ENCODE measurements at places on chromosomes 6 and 20. TPM values are rescaled to one million over a fixed set of nuclear protein-coding genes. Genes with fewer than 3 reads are reported as not detected.

The ECT2L gene
- 0.31 TPM for total RNA-seq

The CASS4 gene
- 2.8 TPM for total RNA-seq

The LTB gene
- total RNA-seq = 1.7 TPM

The SLC2A4RG gene
- total RNA-seq = 67.0 TPM

GRCh38 chr6:138032571-138032970 is 74.6 kb downstream of the PERP start:
- no peak for DNase-seq

DNA sequence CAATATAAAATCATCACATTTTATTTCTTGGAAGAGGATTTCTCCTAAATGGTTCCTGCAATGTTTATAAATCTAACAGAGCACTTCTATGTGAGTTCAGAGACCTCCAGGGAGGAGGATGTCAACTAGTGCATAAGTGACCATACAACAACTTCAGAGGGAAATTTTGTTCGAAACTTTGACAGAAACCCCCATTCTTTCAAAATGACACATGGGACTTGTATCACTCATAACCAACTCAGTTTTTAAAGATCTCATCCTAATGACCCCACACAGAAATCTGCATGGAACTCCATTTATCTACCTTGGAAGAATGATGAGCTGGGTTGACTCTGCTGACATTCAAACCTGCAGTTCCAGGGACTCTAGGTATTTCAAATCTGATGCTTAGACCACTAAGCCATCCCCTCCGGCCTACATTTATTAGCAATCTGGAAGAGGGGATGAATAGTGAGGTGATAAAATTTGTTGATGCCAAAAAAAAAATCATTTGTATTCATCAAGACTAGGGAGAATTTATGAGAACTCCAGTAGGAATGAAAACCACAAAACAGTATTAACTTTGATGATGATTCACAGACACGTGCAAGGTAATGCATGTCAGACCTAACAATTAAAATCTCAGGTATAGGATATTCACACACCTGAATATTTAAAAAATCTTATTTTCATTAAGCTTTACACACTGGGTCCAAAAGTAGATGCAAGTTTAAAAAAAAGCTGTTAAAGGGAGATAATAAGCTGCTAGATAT is 153.0 kb downstream of the REV3L start:
- no peak for DNase-seq

GRCh38 chr6:160055378-160055777 is 66.2 kb upstream of the SLC22A1 start:
- DNase-seq = no peak

GRCh38 chr6:5828296-5828695 is 178.4 kb downstream of the NRN1 start:
- DNase-seq = no peak

GRCh38 chr6:142294679-142295078 is 7.1 kb upstream of the ADGRG6 start:
- no peak for DNase-seq

- DNase-seq = peak; percentile 63
Measured at GRCh38 chr6:39824030-39824926, 32.1 kb downstream of the DAAM2 start.

- peak; percentile 77 for DNase-seq
Measured at GRCh38 chr6:168634541-168635328, 193.8 kb downstream of the SMOC2 start.

- DNase-seq = no peak
Measured at GRCh38 chr20:5463007-5463686, 146.4 kb upstream of the PROKR2 start.

- DNase-seq = no peak
Measured at GRCh38 chr6:104462811-104463599, 396.7 kb downstream of the HACE1 start.
